ENCODE measurements at places on chromosomes 2 and 18.

GRCh38 chr2:166375195-166375735 lies 479 bp downstream of the SCN9A start:
- peak; percentile 55 for DNase-seq

GRCh38 chr2:7449298-7449697 lies 532.1 kb downstream of the RNF144A start:
- no peak for DNase-seq

DNA sequence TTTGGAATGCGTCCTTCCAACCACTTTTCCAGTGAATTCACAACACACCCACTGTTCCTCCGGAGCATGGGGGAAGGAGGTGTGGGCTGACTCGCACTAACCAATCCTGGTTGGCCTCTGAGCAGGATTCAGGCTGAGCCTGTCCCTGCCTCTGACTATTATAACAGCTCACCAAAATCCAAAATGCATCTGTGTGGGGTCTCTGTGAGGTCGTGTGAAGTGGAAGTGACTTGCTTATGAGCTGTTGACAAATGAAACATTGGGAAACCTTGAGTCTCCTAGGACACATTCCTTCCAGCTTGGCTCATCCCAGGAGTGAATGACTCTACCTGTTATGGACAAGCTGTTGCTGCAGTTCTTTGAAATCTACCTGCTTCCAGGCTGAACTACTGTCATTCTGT lies 1.5 kb downstream of the CIDEA start:
- DNase-seq = no peak

DNA sequence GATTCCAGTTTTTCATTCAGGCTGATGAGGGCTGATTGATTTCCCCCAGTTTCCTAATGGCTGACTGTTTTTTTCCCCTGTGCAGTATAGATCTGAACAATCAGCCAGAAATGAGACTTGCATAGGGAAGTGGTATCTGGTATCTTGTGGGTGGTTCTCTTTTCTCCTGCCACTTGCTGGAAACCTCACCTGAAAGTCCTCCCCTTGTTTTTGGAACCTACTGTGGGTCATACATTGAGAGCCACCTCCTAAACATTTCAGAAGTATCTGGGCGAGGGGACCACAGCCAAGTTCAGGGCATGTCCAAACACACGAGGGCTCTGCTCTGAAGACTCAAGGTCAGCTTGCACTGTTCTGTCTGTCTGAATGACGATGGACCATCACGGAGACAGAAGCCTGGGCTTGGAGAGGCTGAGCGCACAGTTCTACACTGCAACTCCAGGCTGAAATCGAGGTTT lies 19.3 kb downstream of the ALPK2 start:
- peak; percentile 28 for DNase-seq

DNA sequence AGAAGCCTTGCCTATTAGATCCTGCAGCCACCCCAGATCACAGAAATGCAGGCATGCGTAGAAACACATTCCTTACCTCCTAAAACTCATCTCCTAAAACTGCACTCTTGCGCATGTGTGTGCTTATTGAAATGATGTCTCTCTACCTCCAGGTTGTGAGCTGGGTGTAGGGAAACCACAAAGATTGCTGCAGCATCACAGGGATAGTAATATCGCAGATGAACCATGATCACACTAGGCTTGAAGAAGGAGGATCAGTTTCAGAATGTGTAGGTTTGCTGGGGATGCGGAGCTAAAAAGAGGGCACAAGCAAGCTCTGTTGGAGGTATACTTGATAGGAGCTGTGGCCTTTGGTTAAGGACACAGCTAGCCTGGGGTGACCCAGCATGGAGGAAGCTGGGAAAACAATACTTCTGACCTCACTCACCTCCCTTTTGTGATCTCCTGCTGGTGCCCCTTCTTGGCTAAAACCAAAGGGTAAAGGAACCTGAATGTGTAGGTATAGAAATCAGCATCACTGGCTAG lies 118.8 kb downstream of the SETBP1 start:
- DNase-seq = no peak

GRCh38 chr2:172097557-172098131 lies 5.1 kb downstream of the DLX2 start:
- DNase-seq = peak; percentile 67

- DNase-seq = no peak
Measured at GRCh38 chr2:144268036-144268678, 251.8 kb downstream of the ZEB2 start.

GRCh38 chr2:239934571-239935171 lies 90.5 kb downstream of the NDUFA10 start:
- peak; percentile 82 for DNase-seq

DNA sequence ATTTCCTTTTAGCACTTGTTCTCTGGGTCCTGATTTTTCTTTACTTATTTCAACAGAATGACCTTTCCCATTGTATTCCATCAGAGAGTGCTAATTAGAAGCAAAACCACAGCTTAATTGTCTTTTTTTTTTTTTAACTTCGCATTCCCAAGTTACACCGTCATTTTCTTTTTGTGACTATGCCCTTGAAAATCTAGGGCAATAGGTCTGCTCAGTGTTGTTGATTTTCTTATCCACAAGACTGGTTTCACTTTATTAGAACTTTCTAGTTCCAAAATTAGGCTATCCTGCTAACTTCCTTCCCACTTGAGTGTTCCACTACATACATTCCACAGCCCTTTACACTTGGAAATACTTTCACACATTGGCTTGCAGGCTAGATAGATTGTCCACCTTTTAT lies 18.7 kb upstream of the ADAM17 start:
- DNase-seq = no peak

GRCh38 chr18:22826726-22827125 lies 106.4 kb upstream of the RBBP8 start:
- no peak for DNase-seq

DNA sequence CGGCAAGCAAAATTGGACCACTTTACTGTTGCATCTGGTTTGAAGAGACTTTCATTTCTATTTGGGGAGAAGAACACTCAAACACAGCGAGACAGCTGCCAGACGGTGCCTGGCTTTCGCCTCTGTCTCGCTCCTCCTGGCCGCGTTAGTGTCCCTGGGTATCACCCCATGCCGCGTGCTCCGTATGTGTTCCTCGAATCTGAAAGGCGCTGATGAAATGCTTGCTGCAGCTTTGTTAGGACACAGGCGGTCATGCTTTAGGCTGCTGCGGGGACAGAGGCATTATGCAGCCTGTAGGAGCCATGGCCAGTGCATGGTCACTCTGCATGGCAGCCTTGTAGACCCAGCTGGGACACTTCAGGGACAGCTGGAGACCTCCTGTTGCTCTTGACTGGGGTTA lies 53.9 kb downstream of the LDLRAD4 start:
- no peak for DNase-seq

DNA sequence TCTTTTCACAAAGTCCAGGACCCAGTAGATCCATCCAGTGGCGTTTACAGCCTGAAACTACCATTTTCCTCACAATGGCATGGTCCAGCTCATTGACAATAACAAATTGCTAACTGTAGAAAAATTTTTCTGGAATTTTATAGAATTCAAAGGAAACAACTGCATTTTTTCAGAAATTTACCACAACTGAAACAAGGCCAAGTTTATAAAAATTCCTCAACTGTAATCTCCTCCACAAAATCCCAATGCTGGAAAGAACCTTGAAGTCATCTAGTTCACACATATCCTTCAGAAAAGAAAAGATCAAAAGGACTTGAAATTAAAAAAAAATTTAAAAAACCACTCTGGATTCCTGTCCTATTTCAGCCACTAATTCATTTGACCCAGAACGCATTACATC lies 226.0 kb upstream of the CTAGE1 start:
- DNase-seq = no peak

DNA sequence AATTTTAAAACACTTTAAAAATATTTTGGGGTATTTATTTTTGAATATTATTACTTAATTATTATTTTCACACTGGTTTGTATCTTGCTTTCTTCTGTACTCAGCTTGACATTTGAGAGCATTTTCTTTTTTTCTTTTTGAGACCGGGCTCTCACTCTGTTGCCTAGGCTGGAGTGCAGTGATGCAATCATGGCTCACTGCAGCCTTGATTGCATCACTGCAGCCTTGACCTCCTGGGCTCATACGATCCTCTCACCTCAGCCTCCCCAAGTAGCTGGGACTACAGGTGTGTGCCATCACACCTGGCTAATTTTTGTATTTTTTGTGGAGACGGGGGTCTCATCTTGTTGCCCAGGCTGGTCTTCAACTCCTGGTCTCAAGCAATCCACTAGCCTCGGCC lies 79.9 kb upstream of the DLX2 start:
- no peak for DNase-seq

DNA sequence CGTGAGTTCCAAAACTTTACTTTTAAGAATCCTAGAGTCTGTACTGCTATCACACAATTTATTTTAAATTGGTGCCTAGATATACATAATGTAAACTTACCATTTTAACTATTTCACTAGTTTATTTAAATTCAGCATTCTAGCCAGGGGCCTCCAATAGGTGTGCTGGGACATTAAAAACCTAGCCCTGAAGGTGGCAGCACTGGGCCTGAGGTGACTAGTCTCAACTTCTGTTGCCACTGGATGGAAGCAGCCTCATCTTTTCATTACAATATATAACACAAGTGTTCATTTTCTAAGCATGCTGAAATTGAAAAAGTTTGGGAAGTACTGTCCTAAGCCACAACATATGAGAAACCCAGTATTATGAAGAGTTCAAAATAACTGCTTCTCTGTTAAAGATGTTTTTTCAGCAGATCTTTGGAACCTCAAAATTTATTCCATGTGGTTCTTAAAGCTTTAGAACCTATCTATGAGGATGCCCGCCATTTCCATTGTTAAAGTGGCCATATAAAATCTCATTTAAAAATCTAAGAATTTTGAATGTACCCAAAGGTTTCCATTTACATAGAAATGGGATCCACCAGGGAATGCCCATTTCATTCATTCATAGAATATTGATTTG lies 2.9 kb upstream of the RBBP8 start:
- peak; percentile 75 for DNase-seq

- peak; percentile 30 for DNase-seq
Measured at GRCh38 chr2:27010139-27010538, 22.6 kb upstream of the TMEM214 start.

DNA sequence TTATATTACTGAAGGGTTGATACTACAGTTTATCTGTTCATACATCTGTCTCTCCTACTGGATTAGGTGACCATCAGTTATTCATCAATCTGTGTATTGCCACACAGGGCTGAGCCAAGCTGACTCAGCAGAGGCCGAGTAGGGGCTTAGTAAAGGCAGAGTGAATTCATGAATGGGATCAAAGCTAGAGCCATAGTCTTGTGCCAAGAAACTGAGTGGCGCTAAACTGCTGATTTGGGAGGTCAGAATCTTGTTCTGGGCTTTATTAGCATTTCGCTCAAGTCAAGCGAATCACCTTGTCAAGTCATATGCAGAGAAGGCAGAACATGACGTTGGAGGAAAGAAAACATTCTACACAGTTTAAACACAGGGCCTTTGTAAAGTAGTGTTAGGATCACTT lies 34.1 kb downstream of the SOCS6 start:
- no peak for DNase-seq

DNA sequence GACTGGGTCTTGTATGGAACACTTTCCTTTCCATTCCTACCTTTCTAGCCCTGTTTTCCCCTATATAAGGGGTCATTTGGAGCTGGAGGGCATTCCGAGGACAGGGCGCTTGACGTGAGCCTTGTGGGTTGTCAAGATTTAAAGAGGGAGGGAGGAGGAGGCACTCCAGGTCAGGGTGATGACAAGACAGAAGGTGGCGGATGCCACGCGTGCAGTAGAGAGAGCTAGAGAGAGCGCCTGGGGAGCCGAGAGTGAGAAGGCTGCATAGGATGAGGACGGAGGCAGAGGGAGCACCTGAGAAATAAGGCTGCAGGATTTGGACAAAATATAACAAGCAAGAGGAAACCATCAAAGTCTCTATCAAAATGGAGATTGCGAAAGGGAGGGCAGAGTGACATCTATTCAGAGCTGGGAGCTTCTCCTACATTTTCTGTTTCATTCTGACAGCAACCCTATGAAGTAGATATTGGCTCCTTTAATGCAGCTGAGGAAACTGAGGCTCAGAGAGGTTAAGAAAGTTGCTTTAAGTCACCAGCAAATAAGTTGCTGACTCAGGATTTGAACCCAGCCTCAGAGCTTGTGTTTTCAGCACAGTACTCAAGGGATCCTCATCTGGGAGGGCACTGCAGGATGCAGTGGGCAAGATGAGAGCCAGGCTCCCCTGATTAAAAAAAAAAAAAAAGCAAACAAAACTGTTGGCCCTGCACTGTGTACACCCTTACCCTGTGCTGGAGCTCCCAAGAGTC lies 124.2 kb downstream of the MRO start:
- DNase-seq = no peak

DNA sequence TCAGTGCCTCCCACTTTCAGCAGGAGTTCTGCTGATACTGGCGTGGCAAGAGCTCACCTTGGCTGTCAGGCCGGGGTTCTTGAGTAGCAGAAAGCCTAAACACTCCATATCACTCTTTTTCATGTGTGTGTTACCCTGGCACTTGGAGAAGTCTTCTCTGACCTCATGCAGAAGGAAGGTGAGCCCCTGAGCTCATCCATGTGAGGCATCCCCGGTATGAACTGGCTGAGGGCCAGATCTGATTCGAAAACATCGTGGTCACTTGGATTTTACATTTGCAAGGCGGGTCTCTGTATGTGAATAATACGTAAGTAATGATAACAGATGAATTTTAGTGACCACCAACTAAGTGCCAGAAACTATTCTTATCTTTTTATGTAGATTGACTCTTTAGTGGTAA lies 93.6 kb downstream of the RAPGEF4 start:
- DNase-seq = no peak

GRCh38 chr2:222656526-222657446 lies 894 bp upstream of the FARSB start:
- DNase-seq = no peak

- peak; percentile 55 for DNase-seq
Measured at GRCh38 chr2:37713258-37713700, 41.8 kb upstream of the CDC42EP3 start.

DNA sequence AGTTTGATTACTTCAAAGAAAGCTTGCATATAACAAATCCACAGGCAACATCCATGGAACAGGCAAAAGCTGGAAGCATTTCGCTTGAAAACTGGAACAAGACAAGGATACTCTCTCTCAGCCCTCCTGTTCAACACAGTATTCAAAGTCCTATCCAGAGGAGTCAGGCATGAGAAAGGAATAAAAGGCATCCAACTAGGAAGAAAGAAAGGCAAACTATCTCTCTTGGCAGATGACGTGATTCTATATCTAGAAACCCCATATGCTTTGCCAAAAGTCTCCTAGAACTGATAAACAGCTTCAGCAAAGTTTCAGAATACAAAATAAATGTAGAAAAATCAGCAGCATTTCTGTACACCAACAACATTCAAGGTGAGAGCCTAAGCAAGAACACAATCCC lies 34.1 kb upstream of the MC4R start:
- DNase-seq = no peak

- DNase-seq = no peak
Measured at GRCh38 chr2:216590780-216591179, 42.4 kb upstream of the IGFBP2 start.

- DNase-seq = no peak
Measured at GRCh38 chr2:96907115-96908041, 37.5 kb upstream of the SEMA4C start.

DNA sequence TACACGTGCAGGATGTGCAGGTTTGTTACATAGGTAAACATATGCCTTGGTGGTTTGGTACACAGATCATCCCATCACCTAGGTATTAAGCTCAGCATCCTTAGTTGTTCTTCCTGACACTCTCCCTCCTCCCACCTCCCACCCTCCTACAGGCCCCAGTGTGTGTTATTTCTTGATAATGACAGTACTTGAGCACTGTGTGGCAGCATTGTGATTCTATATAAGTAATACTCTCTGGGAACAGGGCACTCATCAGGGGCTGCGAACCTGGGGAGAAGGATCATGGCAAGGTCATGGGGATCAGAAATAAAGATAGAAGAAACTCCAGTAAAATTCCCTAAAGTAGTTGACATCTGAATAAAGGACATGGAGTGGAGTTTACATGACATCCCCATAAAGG lies 1256.2 kb upstream of the CRIM1 start:
- DNase-seq = no peak
